Right cardiac atrium (tissue), 5 donors: ENCODE measurements at places on chromosomes 6 and 20. TPM values are rescaled to one million over a fixed set of nuclear protein-coding genes. Genes with fewer than 3 reads are reported as not detected.
A peak's percentile ranks its signal among the peaks of the same experiment; 100 is the strongest.

Gene OR2B6
- total RNA-seq = not detected

DNA sequence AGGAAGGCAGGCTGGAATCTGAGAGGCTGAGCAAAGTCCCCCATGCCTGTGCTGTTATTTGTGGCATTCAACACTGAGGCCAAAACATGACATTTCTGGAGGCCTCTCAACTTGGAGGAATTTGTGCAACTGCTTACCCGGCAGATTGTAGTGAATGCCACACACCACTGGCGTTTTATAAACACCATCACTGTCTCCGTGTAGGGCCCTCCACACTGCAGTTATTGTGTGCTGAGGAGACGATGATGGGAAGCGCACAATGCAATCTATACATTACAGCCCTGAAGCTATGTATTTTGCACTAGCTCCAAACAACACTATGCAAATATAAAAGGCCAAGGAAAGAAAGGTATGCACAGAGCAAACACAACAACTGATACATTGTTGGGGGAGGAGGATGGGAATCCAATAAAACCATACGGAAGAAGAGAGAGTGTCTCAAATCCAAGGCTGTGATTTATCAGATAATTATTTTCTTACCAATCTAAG lies 106.5 kb downstream of the SMLR1 start:
- peak; percentile 16 for DNase-seq

DNA sequence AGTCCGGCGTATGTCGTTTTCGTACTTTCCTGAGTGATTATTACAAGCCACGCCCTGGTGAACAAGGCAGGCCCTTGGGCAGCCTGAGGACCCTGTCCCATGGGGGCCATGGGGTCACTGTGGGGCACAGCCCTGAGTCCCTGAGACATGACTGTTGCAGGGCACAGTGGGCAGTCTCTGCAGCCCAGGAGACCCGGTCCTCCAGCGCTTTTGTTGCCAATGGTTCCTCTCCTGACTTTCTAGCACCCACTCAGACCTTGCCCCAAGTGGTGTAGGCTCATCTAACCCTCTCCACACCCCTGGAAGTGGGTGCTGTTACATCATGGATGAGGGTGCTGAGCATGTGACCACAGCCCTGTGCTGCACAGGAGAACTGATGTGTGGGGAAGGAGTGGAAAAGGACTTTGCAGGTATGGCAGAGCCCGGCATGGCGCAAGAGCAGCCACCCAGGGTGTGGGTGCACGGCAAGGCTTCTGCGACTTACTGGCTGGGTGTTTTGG lies 319.5 kb downstream of the TAF4 start:
- DNase-seq = peak; percentile 29

DNA sequence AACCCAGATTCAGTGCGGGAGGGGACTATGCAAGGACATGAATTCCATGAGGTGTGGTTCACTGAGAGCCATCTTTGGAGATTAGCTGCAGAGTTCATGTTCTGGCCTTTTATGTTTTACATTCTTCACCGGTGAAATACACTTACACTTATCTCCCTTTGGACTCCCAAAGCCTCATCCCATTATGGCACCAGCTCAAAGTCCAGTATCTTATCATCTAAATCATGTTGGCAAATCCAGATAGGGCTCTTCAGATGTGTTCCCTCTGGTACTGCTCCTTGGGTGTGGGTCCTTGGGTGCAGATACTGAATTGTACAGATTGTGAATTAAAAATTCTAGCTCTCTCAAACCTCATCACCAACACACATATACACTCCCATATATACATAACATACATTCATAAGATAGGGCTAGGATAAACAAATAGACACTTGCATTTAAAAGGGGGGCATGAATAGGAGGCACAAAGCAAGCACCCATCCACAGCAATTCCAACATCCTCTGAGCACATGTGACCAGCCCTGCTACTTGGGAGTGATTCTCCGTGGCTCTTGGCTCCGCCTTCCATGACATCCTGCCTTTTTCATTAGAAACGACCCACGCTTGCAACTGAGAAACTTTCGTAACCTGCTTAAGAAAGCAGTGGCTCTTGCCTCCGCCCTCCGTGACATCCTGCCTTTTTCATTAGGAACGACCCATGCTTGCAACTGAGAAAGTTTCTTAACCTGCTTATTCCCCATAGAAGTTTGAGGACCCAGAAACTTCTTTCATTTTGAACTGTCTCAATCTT lies 53.6 kb upstream of the LRRC1 start:
- DNase-seq = peak; percentile 35
